ENCODE measurements at places on chromosomes 6 and 20.
A peak's percentile ranks its signal among the peaks of the same experiment; 100 is the strongest.

GRCh38 chr6:147467428-147467827, 41.1 kb upstream of the SAMD5 start:
- no peak for DNase-seq

DNA sequence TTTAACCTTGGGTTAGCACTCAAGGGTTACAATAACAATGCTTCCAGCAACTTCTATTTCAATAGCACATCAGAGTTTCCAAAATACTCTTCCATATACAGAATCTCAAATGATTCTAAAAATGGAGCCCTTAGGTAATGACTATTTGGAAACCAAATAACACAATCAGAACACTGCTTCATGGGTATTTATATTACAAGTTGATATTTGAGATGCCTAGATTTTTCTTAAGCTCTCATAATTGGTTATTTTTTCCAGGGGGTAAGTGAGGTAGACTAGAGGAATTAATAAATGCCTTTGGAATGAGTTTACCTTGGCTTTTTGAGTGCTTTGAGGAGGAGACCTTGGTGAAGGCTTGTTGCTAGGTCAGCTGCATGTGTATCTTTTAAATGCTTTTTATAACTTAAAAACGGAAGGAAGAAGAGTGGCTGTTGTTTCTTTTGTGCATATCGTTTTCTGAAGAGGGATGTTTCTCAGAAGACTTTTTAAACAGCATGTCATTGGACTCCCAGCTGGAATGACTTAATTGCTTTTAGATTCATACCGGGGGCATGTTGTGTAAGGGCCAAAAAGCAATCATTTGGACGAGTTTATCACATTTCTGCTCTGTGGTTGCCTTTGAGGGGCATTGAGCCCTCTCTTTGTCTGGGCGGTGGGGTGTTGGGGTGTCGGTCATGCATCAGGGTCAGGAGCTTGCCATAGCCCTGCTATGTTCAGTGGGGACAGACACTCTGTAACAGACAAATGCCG, 186.0 kb downstream of the DTNBP1 start:
- peak; percentile 40 for DNase-seq

DNA sequence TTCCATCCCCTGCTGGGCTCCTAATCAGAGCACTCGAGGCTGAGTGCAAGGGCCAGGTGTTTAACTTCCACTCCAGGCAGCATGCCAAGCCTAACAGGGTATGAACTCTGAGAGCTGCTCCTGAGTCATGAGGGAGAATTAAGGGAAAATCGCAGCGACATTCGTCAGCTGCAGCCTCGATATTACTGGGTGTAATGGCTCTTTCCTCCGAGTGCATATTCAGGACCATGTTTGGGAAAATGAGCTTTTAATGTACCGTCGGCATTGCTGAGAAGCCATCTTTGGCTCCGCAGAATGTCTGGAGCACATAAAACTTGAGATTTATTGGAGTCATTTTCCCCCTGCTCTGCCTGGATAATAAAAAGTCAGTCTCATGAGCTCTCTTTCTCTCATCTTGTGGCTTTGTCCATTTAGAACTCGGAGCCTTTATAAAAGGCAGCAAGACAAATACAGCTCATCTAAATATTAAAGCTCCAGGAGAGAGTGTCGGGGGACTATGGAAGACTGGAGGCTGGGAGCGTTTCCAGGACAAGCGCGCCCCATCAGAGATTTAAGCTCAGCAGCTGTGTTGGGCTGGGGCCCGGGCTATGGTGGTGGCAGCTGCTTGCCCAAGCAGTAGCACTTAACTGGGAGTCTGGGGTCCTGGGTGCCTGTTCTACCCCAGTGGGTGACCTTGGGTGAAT, 103.7 kb downstream of the TOX2 start:
- DNase-seq = peak; percentile 84

DNA sequence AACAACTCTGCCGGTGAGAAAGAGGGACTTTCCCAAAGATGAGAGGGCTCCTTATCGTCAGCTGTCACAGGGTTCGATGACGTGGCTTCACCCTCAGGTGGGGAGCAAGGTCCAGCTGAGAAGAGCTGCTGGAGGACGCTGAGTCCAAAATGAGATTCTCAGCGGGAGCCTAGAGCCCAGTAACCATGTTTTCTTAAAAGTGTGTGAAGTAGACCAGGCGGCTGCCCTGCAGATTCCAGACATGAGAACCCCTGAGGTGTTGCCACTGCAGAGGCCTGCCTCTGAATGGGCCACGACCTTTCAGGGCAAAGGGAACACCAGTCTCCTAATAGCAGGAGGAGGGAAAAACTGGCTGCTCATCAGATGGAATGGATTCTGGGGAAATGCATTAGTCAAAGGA, 375.1 kb downstream of the BTBD9 start:
- peak; percentile 33 for DNase-seq

- DNase-seq = peak; percentile 30
These were observed 59.9 kb upstream of the SOX4 start for GRCh38 chr6:21533678-21534077.

DNA sequence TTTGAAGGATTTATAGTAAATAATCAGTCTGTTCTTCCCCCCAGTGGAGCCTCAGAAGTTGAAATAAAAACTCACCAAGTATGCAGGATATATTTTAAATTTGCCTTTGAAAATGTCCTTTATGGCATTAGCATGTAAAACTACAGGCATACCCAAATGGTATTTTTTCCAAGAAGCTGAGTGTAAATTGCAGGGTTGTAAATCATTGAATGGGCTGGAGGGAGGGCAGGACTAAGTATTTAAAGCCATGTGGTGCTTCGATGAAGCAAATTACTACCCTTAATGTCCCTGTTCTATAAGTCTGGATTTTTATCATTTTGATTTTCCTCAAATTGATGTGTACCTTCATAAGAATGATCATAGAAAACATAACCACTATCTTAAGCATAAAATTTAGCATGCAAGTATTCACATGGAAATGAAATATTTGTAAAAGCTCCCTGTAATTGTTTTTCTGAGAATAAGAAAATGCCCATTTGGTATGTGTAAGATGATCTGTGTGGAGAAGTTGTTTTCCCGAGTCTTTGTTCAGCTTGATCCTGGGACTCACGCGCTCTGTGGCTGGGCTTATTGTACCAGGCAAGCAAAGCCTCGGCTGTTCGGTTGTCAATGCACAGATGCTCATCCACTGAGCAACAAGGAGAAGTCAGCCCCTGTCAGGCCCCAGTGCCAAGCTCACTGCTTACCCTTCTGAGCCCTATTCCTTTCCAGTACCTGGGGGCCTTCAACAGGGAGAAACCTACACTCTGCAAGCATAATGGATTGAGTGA, 66.7 kb downstream of the CD164 start:
- no peak for DNase-seq

DNA sequence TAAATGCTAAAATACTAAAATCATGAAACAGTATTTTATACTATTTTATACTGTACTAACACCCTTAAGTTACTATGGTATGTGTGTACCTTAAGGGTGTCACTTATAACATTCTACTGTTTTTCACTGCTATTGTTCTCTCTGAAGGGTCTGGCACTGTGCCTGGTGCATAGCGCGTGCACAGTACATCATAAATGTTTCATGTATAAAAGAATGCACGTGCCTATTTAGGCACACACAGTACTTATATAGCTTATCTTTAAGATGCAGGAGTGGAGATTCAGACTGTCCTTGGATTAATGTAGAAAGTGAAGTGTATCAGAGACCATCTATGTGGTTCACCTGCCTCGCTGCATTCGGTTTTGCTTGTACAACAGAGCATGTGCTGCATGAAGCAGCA, 64.0 kb upstream of the SGK1 start:
- no peak for DNase-seq

DNA sequence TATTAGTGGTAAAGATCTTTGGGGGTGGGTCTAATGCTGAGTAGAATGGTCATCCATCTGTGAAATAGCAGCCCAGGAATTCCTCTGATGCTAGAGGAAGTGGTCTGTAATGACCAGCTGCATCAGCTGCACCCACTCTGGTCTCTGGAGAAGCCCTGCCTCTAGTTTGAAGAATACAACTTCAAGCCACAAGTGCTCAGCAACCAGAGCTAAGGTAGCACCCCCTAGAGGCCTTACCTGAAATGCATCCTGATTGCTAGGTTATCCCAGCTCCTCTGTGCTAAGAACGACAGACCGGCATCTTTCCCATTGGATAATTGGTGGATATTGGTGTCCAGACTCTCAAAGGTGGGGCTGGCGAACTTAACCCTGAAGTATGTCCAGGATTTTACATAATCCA, 58.2 kb downstream of the DNAH8 start:
- DNase-seq = no peak

DNA sequence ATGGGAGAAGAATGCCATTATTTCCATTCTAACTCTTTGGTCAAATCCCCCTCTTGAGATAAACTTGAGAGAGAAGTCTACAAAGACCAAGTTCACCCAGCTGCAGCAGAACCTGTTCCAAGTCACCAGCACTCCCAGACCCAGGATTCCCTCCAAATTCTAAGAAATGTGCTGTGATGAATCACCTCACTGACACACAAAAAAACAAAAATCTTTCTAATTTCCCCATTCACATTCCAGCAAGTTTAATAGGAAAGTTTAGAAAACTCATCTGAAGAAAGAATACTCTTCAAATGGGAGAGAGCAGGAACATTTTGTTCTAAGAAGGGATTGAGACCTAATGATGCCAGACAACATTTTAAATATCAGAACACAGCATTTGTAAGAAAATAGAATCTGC, 213.6 kb upstream of the PLCB4 start:
- DNase-seq = peak; percentile 50

DNA sequence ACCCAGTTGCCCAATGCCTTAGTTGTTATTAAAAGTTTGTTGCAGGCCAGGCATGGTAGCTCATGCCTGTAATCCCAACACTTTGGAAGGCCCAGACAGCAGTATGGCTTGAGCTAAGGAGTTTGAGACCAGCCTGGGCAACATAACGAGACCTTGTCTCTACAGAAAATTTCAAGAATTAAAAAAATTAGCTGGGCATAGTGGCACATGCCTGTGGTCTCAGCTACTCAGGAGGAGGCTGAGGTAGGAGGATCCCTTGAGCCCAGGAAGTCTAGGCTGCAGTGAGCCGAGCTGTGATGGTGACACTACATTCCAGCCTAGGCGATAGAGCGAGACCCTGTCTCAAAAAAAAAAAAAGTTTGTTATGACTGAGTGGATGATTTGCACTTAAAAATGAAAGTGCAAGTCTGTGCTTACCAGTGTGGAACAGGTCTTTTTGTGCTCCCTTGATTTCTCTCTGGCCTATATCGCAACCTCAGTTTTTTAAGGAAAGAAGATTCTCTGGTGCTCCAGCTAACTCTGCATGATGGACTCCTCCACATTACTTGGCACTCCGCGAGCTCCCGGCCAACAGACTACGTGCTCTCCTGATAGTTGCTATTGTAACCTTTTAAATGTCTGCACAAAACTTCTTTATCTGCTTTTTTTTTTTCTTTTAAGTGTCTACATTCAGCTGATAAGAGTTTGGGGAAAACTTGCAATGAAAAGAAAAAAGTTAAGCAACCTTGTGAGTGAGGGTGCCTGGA, 22.1 kb downstream of the ZKSCAN3 start:
- DNase-seq = no peak

- DNase-seq = no peak
These were observed 55.7 kb downstream of the FYN start for GRCh38 chr6:111817451-111818120.

GRCh38 chr6:150619275-150619674, 19.6 kb downstream of the PLEKHG1 start:
- DNase-seq = no peak

DNA sequence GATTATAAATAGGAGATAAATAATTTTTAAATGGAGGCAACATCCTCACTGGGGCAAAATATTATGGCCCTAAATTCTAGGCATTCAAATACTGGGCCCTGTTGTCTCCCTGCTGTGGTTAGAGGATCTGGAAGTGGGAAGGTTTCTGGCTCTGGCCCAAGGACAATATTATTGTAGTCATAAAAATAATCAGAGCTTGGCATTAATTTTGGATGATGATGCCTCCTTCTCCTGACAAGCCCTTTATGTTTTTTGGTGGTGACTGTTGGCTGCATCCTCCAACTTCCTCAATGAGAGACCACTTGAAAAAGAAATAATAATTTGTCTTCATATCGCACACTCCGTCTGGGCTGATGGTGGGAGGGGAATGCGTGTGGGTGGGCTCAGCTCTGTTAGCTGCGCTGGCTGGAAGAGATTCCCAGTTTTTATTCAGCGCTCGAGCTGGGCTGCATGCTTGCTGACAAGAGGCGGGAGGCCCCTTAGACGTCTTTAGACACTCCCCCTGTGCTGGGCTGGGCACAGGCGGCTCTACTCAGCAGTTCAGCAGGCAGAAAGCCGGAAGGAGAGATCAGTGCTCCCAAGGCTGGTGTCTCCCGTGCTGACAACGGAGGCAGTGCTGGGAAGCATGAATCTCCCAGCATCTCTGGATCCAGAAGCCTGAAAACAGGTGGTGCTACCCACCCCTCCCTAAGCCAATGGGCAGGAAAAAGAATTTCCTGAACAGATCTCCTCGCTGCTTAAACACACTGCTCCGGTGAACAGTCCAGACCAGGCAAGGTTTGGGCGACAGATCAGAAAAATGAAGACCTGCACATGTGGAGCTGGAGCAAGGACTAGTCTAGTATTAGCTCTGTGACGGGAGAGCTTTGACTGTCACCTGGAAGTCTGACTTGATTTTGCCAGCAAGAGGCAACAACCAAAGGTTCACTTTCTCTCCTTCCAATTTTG, 97.7 kb downstream of the SYCP2 start:
- DNase-seq = no peak

DNA sequence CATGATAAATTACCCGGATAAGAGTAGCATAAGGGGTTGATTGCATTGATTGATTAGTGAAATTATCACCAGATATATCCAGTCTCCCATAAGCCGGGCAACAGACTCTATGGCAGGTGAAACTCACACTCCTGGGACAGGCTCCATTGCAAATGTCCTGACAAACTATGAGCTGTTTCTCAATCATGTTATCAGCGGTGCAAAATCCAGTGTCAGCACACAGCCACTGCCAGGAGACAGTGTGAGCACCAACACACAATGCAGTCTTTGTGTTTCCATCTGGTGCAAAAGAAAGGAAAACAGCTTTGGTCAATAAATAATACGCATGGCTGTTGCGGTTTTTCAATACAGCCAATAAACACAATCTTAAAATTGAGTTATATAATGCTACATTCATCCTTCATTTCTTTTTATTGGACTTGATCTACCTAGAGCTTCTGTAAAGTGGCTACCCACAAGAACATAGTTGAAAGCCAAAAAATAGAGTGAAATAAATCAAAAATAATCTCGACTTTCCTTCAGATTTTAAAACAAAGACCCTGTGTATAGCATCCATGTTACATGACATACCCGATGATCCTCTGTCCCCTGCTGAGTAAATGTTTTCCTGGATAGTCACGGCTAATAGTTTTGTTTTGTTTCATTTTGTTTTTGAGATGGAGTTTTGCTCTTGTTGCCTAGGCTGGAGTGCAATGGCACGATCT, 64.3 kb upstream of the AFDN start:
- no peak for DNase-seq

GRCh38 chr20:2922957-2923356, 49.7 kb downstream of the PTPRA start:
- DNase-seq = no peak

- no peak for DNase-seq
These were observed 123.6 kb upstream of the GLP1R start for GRCh38 chr6:38924791-38925509.

DNA sequence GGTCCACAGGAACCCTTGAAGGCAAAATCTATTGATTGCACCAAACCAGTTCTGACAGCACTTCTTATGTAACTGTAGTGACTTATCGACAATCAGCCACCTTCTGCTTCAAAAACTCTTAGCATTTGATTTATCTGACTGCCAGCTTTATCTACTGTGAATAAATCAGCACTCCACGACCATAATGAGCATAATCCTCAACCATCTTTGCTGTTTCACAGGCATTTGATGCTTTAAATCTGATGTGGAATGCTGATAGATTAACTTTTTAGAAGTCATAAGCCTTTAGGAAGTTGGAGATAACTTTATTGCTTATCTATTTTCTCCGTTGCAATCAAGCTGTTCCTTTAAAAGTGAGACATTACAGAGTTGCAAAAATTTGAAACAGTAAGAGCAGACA, 101.5 kb upstream of the PTCHD4 start:
- DNase-seq = no peak
